ENCODE measurements at places on chromosomes 4 and X.
A peak's percentile ranks its signal among the peaks of the same experiment; 100 is the strongest.

DNA sequence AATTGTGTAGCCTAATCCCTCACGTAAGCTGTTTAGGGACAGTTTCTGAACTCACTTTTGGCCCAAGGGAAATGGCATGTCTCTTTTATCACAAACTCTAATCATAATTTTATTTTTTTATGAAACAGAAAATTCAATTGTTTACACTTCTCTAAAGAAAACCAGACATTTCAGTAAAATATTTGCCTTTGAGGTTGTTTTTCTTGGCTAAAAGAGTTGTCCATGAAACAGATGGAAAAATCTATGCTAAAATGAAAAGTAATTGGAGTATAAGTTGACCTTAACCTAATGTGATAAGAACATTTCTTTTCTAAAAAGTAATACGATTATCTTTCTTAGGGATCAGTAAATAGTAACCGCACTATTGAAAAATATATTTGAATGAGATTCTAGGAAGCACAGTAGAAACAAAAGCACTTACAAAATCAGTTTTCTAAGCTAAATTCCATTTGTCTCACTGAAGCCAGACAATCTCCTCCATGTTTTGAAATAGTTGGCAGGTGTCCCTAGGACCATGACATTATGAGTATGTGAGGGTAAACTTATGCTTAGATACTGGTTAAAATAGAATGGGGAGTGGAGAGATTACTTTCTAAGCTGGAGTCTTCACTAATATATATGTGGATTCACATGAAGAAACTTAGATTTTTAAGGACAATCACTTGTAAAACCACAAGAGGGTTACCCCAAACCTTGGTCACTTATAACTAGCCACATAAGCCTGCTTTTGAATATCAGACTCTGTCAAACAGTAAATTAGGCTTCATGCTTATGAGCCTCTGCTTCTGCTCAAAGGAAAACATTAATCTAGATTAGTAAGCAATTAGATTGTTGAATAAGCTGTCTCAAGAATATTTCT, 20.1 kb upstream of the TET2 start:
- no peak for DNase-seq

DNA sequence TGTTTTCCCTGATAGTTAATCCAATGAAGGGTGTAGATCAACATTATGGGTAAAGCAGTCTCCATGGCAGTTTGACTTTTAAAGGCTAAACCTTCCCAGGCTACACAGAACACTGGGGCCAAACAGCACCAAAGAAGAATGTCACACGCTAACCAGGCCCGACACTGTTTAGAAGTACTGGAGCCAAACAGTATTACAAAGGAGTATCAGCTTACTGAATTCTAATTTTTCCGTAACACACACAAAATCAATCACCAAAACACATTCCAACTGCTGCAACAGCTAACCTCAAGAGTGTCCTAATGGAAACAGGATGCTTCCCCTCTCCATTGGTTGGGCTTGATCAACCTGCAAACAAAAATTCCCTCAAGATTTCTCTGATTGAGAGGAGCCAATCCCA, 783.5 kb downstream of the PCDH18 start:
- no peak for DNase-seq

DNA sequence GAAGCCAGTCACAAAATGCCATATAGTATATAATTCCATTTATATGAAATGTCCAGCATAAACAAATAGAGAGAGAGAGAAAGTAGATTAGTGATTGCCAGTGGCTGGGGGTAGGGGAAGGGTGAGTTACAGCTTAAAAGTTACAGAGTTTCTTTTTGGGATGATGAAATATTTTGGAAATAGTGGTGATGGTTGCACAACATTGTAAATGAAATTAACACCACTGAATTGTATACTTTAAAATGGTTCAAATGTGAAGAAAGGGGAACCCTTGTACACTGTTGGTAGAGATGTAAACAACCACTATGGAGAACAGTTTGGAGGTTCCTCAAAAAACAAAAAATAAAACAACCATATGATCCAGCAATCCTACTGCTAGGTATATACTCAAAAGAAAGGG, 131.2 kb upstream of the GPC4 start:
- DNase-seq, result no peak

GRCh38 chr4:77505275-77505957, 100.2 kb upstream of the CXCL13 start:
- no peak for DNase-seq

DNA sequence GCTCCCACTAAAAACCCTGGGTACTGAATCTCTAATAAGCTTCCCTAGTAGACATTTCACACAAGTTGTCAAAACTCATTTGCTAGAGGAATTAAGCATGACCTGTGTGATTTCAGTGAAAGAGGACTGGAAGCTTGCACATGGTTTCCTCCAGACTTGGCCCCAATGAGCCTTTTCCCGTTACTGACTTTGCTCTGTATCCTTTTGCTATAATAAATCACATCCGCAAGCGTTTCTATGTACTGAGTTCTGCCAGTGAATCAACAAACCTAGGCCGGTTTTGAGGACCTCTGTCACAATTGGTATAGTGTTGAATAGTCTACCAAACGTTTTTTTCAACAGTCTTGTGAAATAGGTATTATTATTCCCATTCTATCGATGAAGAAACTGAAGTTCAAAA, 8.2 kb downstream of the ATP11C start:
- no peak for DNase-seq

DNA sequence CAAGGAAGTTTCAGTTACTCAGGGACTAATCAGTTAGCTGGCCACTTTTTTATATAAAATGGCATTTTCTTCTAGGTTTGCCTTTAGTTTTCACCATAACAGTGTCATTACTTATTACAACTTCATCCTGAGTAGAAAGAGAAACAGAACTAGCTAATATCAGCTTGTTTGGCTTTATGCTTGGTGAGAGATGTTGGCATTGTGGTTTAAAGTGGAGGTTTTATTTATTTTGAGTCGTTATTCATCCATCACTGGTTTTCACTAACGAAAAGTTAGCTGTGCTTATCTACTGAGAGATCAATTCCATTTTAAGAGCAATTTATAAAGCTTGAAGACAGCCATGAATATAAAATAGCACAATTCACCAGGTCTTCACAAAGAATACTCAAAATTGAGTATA, 714.5 kb downstream of the GRID2 start:
- DNase-seq, result no peak

- peak; percentile 69 for DNase-seq
Measured at GRCh38 chrX:72107320-72107719, 24.4 kb downstream of the RTL5 start.

All from ELR (cell line).